ENCODE measurements at places on chromosomes 11 and 22. TPM values are rescaled to one million over a fixed set of nuclear protein-coding genes. Genes with fewer than 3 reads are reported as not detected.
A peak's percentile ranks its signal among the peaks of the same experiment; 100 is the strongest.

GRCh38 chr11:96234866-96235441 lies 108.0 kb downstream of the MAML2 start:
- peaks cover 38% of the 10 kb centered on the region for H3K4me1 ChIP-seq
- no peak for DNase-seq
- H3K27me3 ChIP-seq, result no peaks in the 10 kb centered on the region
- H3K27ac ChIP-seq, result peak overlapping the region; percentile 55
- H3K4me3 ChIP-seq, result no peak overlapping the region

- no peaks in the 10 kb centered on the region for H3K4me1 ChIP-seq
- H3K36me3 ChIP-seq, result no peaks in the 10 kb centered on the region
- peaks cover 56% of the 10 kb centered on the region for H3K27me3 ChIP-seq
Observed at GRCh38 chr22:49107561-49107960, 720.1 kb downstream of the BRD1 start.

The ANGPTL5 gene
- total RNA-seq, result not detected

DNA sequence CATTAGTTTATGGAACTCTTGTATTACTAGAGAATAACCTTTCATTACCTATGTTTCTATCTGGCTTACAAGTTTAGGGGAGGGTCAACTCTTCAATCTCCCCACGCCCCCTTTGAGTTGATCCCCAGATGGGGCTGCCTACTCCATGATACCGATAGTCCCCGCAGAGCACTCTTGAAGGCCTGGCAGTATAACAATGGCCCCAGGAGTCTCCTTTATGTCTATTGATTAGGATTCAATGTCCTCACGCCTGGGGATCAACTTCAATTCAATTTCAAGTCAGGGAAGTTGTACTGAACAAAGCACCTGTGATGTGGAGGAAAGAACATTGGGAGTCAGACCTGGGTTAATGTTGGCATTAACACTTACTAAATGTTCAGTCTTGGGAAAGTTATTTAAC lies 520.2 kb downstream of the METTL15 start:
- no peaks in the 10 kb centered on the region for H3K36me3 ChIP-seq
- DNase-seq, result no peak
- no peak overlapping the region for H3K4me3 ChIP-seq
- H3K4me1 ChIP-seq, result peaks cover 2% of the 10 kb centered on the region
- no peak overlapping the region for H3K27ac ChIP-seq

The IL17RA gene
- total RNA-seq, result 11.6 TPM

DNA sequence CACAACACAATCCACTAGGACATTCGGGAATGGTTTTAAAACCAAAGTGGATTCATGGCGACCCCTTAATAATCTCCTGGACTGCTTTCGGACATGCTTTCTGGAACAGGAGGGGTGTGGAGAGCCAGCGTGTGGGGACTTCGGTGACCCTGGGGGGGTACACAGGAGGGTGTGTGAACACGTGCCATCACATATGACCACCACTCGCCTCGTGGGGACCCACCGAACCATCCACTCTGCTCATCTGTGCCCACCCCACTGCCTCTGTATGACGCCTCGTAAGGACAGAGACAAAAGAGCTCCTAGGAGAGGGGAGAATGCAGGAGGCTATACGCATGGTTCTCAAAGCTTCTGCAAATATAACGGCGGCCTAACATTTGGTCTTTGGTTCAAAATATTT lies 8.9 kb downstream of the LTO1 start:
- no peak for DNase-seq
- H3K4me3 ChIP-seq, result no peak overlapping the region
- peaks cover 9% of the 10 kb centered on the region for H3K4me1 ChIP-seq
- H3K27ac ChIP-seq, result no peak overlapping the region
- H3K27me3 ChIP-seq, result no peaks in the 10 kb centered on the region
- peaks cover 11% of the 10 kb centered on the region for H3K36me3 ChIP-seq

The MS4A12 gene
- total RNA-seq, result not detected

The KCNC1 gene
- total RNA-seq, result 0.07 TPM

- H3K36me3 ChIP-seq, result peaks cover 8% of the 10 kb centered on the region
- H3K4me3 ChIP-seq, result no peak overlapping the region
Observed at GRCh38 chr11:31492320-31492913, 17.0 kb downstream of the IMMP1L start.

- peaks cover 25% of the 10 kb centered on the region for H3K4me1 ChIP-seq
- no peak overlapping the region for H3K27ac ChIP-seq
- no peak overlapping the region for H3K4me3 ChIP-seq
- H3K36me3 ChIP-seq, result no peaks in the 10 kb centered on the region
- no peaks in the 10 kb centered on the region for H3K27me3 ChIP-seq
Observed at GRCh38 chr11:76159983-76160661, 46.2 kb downstream of the WNT11 start.

DNA sequence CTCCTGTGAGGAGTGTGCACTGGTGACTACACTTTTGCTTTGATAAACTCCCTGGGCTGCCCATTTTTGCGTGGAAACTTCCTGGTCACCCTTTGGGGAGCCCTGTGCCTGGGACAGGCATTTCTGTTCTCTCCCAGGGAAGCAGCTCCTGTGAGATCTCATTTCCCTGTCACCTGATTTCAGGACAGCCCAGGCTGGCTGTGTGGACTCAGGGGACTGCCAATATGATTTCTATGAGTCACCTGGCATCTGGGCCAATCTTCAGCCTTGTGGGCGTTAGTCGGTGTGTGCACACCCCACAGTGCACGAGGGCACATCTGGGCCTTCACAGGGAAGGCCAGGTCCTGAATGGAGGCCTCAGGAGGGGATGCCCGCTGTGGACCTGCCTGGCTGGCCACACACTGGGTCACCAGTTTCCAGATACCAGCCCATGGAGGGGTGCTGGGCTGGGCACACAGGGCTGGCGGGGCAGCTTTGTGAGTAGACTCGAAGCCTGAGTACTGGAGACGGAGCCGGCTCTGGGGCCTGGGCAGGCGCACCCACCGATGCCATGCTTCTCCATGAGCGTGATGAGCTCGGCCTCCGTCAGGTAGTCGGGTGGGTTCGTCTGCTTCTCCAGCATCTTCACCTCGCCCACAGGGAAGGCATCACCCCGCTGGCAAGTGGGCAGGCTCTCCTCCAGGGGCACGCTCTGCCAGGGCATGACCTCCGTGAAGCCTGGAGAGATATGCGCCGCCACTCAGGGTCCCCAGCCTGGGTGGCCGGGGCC lies 9.4 kb upstream of the PPM1F start:
- H3K4me1 ChIP-seq, result no peaks in the 10 kb centered on the region
- DNase-seq, result no peak
- H3K36me3 ChIP-seq, result peaks cover 24% of the 10 kb centered on the region
- H3K27me3 ChIP-seq, result no peaks in the 10 kb centered on the region
- H3K4me3 ChIP-seq, result no peak overlapping the region
- no peak overlapping the region for H3K27ac ChIP-seq

DNA sequence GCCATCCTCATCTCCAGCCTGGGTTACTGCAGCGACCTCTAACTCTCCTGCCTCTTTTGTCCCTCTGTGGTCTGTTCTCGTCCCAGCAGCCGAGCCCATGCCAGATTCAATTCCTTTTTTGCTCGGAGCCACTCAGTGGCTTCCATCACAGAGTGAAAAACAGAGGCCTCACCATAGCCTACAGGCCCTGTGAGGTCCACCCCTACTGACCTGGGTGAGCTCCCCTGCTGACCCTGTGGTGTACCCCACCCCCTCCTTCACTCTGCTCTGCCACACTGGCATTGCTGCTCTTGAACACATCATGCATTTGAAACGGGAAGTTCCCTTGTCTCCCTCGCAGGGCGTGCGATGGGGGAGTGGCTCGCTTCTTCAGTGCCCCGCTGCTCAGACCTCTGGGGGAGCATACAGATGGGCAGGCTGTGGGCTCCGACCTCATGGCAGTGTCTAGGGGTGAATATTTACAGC lies 2.1 kb downstream of the AIP start:
- H3K4me1 ChIP-seq, result peaks cover 37% of the 10 kb centered on the region
- H3K27me3 ChIP-seq, result no peaks in the 10 kb centered on the region
- H3K36me3 ChIP-seq, result peaks cover 7% of the 10 kb centered on the region
- H3K4me3 ChIP-seq, result no peak overlapping the region

GRCh38 chr22:26816726-26817125 lies 159.3 kb downstream of the MIAT start:
- peaks cover 2% of the 10 kb centered on the region for H3K36me3 ChIP-seq
- no peaks in the 10 kb centered on the region for H3K4me1 ChIP-seq
- no peak overlapping the region for H3K4me3 ChIP-seq

The HNRNPUL2 gene
- 45.6 TPM for total RNA-seq

- no peak overlapping the region for H3K4me3 ChIP-seq
- DNase-seq, result no peak
- H3K27ac ChIP-seq, result no peak overlapping the region
- peaks cover 11% of the 10 kb centered on the region for H3K4me1 ChIP-seq
Observed at GRCh38 chr11:117009905-117010605, 88.2 kb downstream of the SIK3 start.

DNA sequence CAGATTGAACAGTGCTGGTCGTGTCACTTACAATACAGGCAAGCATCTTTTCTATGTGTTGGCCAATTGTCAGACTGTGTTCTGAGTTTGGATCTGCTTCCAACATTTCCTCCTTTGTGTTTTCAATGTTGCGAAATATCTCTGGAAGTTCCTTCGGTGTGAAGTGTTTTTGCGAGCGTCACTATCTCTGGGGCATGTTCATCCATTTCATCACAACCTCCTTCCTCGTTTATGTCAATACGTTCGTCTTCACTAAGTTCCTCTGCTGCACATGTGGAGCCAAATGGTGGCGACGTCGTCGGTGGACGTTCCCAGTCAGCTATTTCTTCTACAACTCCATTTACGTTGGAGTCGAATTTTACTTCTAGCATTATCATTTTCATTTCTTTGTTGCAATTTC lies 100.2 kb upstream of the LMO1 start:
- no peak overlapping the region for H3K4me3 ChIP-seq
- H3K36me3 ChIP-seq, result no peaks in the 10 kb centered on the region
- H3K27me3 ChIP-seq, result peaks cover 17% of the 10 kb centered on the region
- no peak overlapping the region for H3K27ac ChIP-seq
- no peak for DNase-seq

- H3K27ac ChIP-seq, result no peak overlapping the region
- no peaks in the 10 kb centered on the region for H3K36me3 ChIP-seq
- no peaks in the 10 kb centered on the region for H3K27me3 ChIP-seq
- DNase-seq, result no peak
- H3K4me3 ChIP-seq, result no peak overlapping the region
- no peaks in the 10 kb centered on the region for H3K4me1 ChIP-seq
Observed at GRCh38 chr11:106840947-106841346, 177.3 kb downstream of the GUCY1A2 start.
